Amygdala (tissue), 56 donors: ENCODE measurements at places on chromosomes 16 and 17.

DNA sequence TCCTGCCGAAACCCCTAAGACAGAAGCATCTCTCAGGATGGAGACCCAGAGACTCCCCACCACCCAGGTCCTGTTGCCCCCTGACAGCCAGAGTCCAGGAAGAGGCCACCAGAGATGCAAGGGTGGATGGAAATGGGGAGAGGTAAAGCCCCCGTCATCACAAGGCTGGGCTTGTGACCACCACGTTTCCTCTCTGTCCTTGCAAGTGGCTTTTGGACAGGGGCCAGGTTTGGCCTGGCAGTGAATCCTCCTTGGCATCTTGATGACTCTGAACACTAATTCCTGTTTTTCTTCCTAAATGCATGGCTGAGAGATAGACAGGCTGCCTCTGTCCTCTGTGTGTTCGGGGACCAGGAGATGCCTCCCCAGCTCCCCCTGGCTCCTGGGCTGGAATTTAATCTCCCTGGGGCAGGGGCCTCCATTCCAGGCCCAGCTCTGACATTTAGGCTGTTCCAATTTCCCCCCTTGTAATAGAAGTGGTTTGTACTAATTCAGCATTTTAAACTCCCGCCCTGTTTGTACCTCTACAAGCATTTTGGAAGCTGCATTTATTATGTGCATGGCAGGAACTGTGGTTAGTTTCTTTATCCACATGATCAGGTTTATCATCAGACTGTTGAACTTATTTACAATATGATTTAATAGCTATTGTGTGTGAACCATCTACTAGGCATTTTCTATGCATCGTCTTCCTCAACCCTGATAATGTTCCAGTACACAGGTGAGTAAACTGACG, 116.1 kb upstream of the IRX6 start:
- no peak for DNase-seq

DNA sequence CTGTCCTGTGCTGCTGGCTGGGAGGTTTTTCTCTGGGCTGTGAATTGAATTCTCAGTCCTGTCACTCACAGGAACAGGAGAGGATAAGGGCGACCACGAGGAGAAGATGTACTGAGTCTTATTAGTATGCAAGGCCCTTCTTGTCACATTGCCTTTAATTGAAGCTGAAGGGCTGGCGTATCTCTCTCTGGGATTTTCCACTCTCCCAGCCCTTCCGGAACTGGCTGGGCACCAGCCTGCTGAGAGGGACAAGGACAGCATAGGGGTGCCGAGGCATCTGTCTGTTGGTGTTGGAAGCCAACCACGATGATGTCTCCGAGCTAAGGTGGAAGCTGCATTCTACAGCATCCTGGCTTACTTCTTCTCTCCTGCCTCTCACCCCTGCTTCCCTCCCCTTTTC, 33.2 kb downstream of the GPRC5B start:
- DNase-seq = peak; percentile 51

GRCh38 chr16:89192956-89193575, 7.3 kb downstream of the SLC22A31 start:
- no peak for DNase-seq

DNA sequence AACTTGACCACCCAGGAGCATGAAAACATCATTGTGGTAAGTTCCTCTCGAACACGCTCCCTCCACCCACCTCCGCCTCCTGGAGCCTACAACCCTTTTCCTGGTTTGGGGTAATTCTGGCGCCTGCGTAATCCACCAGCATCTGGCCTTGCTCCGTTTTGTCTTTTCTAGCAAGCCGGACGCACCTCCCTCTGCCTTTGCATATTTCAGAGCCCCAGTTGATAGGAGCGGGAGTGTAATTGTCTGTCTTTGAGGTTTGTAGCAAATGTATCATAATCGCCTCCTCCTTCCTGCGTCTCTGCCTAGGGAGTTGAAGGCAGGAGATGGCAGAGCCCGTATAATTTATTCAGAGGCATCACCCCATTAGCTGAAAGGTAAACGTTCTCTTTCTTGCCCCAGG, 121.3 kb upstream of the PLCG2 start:
- DNase-seq = no peak

GRCh38 chr16:50473356-50473945, 74.7 kb upstream of the NKD1 start:
- no peak for DNase-seq

DNA sequence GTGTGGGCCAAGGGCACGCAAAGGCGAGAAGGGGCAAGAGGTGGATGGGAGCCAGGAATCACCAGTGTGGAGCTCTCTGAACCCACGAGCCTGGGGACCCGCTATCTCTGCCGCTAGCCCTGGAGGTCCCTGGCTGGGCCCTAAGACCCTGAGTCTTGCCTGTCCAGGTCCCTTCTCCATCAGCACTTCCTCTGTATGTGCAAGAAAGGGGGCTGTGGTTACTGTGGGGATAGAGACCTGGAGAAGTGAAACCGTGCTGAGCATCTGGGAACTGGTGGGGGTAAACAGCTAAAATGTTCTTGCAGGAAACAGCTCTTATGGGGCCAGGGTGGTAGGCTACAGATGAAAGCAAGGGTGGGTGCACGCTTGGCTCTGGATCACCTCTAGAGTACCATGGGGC, 3.1 kb downstream of the SPNS3 start:
- DNase-seq = no peak

DNA sequence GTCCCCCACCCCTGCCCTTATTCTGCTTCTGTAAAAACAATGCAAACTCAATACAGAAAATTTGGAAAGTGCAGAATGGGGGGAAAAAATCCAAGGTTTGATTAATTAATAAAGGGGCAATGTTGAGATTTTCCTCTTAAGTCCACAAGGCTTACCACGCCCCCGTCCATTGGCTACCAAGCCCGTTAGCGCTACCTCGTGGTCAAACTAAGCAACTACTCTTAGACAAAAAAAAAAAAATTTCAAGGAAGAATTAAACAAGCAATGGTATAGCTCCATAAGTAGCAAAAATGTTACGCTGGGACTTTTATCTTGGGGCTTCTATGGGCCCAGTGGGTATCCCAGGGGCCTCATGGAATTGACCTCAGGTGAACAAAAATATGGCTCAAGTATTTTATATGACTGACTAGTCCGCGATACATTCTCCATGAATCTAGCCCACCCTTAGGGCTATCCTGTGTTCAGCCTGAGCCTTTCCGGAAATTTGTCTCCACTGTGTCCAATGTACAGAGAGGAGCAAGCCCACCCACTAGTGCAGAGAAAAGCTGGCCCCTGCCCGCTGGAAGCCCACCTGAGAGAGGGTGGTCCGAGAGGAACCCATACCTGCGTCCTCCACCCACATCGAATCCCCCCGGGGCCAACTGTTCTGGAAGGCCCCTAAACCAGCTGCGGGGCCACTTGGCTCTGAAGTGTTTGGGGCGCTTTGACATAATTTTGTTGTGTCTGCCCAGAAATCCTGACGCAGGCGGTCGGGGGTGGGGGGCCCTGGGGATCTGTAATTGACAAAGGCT, 19.1 kb upstream of the TEX2 start:
- DNase-seq = peak; percentile 18

DNA sequence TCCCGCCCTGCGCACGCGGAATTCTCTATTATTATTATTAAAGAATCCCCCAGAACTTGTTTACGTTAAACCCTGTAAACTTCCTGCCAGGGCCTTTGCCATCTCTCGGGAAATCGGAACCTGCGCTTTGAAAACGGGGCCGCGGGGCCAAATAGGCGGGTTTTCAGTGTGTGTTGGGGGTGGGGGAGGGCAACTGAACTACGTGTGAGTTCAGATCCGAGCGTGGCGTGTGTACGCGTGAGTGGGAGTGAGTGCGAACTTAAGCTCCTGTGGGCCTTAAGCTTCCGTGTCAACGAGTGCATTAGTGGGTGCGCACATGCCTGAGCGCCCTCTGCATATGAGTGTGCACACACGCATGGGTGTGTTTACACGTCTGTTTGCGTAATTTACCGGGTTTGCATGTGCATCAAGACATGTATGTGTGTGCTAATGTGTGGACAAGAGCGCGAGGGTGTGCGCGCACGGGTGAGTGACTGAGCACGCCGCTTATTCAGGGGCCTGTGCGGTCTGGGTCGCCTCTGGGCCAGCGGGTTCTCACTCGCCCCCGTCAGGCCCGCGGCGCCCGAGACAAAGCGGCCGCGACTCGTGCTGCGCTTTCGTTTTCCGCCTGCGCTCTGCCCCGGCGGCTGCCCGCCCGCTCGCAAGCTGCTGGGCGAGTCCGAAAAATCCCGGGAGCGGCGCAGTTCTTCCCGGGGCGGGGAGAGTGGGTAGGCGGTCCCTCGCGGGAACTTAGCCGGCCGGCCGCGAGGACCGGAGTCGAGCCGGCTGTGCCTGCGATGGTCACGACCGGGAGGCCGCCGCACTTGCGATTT, 1.2 kb upstream of the FOXF1 start:
- no peak for DNase-seq

GRCh38 chr17:53409588-53409987, 413.1 kb upstream of the KIF2B start:
- no peak for DNase-seq
